Esophagus muscularis mucosa (tissue), 4 donors: ENCODE measurements at places on chromosomes 13 and 19.
A peak's percentile ranks its signal among the peaks of the same experiment; 100 is the strongest.

GRCh38 chr19:54099190-54099902 is 1.3 kb downstream of the OSCAR start:
- DNase-seq = no peak

DNA sequence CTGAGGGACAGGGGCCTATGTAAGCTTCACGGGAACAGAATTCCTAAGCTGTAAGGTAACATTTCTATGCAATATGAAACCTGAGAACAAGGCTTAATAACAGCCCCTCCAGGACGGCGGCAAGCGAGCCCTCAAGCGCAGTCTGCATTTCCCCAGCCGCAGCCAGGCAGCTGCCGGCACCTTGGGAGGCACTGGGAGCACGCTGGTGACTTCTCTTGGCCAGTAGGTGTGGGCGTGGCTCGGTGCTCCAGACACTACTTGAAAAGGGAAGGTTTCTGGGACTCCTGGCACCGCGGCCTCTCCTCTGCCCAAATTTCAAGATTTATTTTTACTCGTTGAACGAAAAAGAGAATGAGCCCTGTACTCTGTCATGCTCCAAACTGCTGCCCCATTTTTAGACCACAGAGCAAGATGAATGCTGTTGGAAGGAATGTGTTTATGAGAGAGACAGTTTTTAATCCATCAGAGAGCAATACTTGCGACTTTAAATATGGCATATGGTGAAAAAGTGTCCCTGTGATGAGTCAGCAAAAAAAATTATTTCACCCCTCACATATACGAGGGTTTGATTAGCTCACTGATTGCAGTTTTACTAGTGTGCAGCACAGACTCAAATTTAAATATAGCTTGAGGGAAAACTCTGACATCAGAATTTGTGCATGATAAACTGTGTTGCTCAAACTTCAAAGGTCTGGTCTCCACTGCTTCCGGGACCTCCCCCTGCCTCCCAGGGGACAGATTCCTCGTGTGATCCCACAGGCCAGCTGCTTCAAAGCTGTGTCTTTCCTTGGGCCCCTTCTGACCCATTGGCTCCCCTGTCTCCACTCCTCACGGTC is 81.2 kb downstream of the COL4A2 start:
- no peak for DNase-seq

- no peak for DNase-seq
Measured at GRCh38 chr19:8630796-8631424, 477 bp downstream of the NFILZ start.

DNA sequence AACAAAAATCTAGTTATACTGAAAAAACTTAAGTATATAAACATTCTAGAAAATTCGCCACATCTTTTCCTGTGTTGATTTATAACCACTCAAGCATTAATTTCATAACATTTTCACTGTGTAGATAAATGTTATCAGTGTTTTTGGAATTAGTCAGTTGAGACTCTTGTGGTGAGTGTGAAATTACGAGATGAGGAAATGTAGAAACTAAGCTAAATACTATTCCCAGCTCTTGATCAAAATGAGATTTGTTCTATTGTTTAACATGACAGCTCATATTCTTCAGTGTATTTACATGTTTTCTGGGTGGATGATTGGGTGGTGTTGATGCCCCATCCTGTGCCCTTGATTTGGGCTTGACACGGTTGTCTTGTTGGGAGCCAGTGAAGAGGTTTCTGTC is 406.8 kb downstream of the DACH1 start:
- DNase-seq = no peak

DNA sequence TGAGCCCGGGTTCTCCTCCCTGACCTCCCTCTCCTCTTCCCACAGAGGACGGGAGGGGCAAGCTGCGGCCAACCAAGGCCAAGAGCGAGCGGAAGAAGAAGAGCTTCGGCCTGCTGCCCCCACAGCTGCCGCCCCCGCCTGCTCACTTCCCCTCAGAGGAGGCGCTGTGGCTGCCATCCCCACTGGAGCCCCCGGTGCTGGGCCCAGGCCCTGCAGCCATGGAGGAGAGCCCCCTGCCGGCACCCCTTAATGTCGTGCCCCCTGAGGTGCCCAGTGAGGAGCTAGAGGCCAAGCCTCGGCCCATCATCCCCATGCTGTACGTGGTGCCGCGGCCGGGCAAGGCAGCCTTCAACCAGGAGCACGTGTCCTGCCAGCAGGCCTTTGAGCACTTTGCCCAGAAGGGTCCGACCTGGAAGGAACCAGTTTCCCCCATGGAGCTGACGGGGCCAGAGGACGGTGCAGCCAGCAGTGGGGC is 162.2 kb downstream of the KDM4B start:
- DNase-seq = no peak

DNA sequence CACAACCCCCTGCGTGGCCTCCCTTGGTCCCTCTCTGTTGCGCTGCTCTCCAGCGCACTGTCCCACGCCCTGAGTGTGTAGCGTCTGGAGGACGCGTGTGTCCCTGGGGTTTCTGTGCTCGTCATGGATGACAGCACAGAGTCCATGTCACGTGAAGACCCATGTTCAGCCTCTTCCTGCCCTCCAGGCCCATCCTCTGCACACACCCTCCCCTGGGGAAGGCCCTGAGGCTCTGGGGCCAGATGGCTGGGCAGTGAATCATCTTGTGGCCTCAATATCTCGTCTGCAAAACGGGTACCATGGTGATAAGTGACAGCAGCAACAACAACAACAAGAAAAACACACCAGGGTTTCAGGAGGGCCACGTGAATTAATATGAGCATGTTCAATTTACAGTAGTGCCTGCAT is 71.5 kb upstream of the ARHGEF7 start:
- no peak for DNase-seq

- DNase-seq = no peak
Measured at GRCh38 chr19:8641908-8642547, 11.6 kb downstream of the NFILZ start.

GRCh38 chr19:2398735-2399305 is 28.6 kb downstream of the TIMM13 start:
- no peak for DNase-seq

DNA sequence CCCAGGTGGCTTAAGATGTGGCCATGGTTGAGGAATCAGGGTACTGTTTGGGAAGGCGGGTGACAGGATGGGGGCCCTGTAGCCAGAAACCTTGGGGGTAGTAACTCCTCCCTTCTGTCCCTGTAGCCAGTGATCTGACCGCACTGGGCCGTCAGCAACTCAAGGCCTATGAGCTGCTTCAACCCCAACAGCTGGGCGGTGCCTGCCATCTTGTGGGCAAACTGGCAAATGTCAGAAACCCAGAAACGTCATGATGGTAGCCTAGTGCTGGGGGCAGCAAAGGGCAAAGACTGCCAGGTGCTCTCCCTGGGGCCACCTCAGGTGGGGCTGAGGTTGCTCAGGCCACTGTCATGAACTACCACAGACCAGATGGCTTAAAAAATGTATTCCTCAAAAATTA is 3.5 kb downstream of the COPE start:
- DNase-seq = no peak

- no peak for DNase-seq
Measured at GRCh38 chr19:1047696-1048147, 7.8 kb downstream of the ABCA7 start.

DNA sequence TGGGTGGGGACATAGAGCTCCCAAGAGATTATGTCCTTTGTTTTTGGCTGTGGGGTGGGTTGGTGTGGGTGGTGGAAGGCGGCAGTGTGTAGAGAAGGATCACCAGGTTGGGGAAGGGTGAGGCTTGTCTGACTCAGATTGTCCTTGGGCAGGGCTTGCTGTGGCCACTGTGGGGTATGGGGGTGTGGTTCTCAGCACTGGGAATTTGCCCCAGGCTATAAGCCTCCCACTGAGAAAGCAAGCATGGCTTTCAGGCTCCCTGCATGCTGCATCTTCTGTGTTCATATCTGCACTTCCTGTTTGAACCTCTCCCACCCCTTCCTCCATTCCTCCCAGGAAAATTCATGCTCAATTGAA is 34.9 kb downstream of the DNAJC15 start:
- no peak for DNase-seq

GRCh38 chr19:42143341-42144234 is 11.3 kb upstream of the POU2F2 start:
- DNase-seq = no peak

- no peak for DNase-seq
Measured at GRCh38 chr19:38580080-38580479, 37.7 kb downstream of the MAP4K1 start.

DNA sequence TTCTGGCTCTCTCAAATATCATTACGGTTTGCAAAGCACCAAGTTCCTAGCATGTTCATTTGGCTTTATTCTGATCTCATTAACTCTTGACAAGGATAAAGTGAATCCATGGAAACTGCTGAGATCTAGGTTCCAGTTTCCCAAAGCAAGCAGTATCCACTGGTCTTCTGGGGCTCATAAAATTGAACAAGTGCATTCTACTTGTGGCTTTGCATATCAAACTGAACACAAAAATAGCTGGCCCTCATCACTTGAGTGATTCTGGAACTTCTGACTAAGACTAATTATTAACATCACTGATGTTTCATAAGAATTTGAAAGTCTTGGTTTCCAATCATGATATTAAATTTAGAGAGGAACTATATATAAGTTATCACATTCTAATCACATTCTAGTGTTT is 6.3 kb upstream of the KCTD12 start:
- DNase-seq = no peak

GRCh38 chr19:17294051-17294891 is 9.0 kb downstream of the ABHD8 start:
- peak; percentile 70 for DNase-seq

DNA sequence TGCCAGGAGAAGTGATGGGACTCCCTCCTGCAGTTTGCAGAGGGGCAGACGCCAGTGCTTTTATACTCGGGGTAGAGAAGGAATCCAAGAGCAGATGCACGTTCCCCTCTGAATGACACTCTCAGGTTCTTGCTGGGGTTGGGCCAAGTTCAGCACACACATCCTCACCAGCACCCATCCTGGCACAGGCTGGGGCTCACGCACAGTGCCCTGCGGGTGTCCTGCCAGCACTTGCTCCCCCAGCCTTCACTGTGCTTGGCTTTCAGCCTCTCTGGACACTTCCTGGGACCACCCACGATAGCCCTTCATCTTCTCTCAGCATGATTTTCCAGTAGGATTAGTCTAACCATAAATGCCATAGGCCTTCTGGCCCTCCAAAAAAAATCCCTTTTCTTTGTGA is 158.6 kb downstream of the ZNF536 start:
- DNase-seq = no peak

DNA sequence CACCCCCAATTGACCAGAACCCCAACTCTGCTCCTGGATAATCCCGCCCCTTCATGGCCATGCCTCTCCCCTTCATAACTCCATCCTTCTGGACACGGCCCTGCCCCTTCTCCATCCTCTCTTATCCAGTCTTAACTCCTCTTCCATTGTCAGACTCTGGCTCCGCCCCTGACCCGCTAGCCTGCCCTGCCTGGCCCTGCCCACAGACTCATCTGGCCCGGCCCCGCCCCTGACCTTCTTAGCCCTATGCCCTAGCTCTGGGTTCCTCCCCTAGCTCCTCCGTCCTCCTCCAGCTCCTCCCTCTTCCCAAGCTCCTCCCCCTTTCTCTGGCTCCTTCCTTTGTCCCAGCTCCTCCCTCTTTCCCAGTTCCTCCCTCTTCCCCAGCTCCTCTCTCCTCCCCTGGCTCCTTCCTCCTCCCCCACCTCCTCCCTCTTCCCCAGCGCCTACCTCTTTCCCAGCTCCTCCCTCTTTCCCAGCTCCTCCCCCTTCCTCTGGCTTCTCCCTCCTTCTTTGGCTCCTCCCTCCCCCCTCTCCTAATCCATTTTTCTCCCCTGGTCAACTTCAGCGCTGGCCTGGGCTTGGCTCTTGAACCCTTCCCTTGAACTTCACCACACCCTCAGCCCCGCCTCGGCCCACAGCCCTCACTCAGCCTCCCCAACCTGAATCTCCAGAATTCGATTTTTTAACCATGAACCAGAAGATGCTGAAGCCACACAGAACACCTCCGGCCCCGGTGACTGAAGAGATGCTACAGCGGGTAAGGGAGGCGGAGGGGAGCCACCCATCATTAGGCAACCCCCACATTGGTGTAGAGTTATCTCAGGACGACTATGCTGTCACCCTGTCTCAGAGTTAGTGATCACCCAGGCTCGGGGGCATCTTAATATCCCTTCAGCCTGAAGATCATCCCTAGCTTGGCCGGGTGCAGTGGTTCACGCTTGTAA is 9.2 kb upstream of the ZNF358 start:
- no peak for DNase-seq

DNA sequence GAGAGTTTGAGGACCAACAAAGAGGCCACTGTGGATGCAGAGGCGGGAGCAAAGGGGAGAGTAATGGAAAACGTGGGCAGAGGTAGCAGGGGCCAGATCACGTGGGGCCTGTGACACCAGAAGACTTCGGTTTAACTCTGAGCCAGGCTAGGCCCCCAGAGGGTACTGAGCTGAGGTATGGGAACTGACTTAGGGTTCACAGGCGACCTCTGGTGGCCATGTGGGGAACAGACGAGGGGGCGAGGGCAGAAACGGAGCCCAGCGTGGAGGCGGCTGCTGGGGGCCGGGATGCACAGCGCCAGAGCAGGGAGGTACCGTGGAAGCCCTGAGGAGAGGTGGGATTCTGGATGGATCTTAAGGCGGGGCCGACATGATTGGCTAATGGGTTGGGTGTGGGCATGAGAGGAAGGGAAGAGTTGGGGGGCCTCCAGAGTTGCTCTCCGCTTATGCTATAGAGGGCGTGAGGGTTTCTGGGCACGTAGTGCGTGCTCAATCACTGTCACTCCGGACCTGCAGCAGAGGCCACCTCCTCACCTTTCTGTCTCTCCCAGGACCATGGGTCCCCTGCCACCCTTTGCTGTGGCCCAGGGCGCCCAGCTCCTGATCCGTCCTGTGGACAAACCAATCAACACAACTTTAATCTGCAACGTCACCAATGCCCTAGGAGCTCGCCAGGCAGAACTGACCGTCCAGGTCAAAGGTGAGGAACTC is 13.7 kb downstream of the PVR start:
- DNase-seq = no peak

DNA sequence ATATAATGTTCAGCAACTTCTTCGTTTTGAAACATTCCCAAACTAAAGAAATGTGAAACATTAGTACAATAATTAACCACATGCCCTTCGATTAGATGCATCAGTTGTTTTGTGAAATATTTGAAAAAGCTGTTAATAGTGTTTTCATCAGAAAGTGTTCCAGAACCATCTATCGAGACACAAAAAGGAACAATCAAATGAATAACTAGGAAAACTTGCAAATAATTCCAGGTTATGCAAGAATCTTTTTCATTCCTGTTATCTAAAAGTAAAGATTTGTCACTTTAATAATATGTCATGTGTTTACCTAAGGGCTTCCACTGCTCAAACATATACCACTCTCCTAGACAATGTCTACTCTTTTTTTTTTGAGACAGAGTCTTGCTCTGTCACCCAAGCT is 904.2 kb upstream of the MIR17HG start:
- no peak for DNase-seq
